Spleen (tissue), 13 donors: ENCODE measurements at places on chromosomes 5 and 9. TPM values are rescaled to one million over a fixed set of nuclear protein-coding genes. Genes with fewer than 3 reads are reported as not detected.
A peak's percentile ranks its signal among the peaks of the same experiment; 100 is the strongest.

GRCh38 chr9:27673641-27674040 is 100.4 kb upstream of the C9orf72 start:
- H3K36me3 ChIP-seq, result no peaks in the 10 kb centered on the region
- no peak overlapping the region for H3K27ac ChIP-seq
- H3K4me3 ChIP-seq, result no peak overlapping the region
- no peak for DNase-seq
- no peaks in the 10 kb centered on the region for H3K27me3 ChIP-seq
- H3K4me1 ChIP-seq, result peaks cover 7% of the 10 kb centered on the region

Gene GPR150
- total RNA-seq, result 0.38 TPM

DNA sequence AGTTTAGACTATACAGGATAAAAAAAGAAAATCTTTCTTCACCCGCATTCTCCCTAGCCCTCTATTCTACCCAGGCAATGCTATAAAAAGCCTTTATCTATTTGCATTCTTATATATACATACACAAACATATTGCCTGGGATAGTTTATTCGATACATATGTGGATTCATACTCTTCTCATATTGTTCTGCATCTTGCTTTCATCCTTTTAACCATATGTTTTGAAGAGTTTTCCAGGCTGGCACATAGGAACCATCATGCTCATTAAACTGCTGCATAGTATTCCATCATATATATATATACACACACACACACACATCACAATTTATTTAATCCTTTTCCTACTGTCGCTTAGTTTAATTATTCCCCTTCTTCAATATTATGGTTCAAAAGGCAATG is 461.2 kb downstream of the NTRK2 start:
- no peaks in the 10 kb centered on the region for H3K27me3 ChIP-seq
- no peak overlapping the region for H3K27ac ChIP-seq
- H3K36me3 ChIP-seq, result no peaks in the 10 kb centered on the region

- no peak overlapping the region for H3K27ac ChIP-seq
- no peak overlapping the region for H3K4me3 ChIP-seq
- no peaks in the 10 kb centered on the region for H3K27me3 ChIP-seq
- H3K4me1 ChIP-seq, result no peaks in the 10 kb centered on the region
Measured at GRCh38 chr9:132639322-132639721, 30.5 kb downstream of the DDX31 start.

- H3K36me3 ChIP-seq, result no peaks in the 10 kb centered on the region
- DNase-seq, result no peak
Measured at GRCh38 chr5:24103451-24104023, 541.2 kb downstream of the CDH10 start.

Gene ROPN1L
- total RNA-seq, result 7.9 TPM

DNA sequence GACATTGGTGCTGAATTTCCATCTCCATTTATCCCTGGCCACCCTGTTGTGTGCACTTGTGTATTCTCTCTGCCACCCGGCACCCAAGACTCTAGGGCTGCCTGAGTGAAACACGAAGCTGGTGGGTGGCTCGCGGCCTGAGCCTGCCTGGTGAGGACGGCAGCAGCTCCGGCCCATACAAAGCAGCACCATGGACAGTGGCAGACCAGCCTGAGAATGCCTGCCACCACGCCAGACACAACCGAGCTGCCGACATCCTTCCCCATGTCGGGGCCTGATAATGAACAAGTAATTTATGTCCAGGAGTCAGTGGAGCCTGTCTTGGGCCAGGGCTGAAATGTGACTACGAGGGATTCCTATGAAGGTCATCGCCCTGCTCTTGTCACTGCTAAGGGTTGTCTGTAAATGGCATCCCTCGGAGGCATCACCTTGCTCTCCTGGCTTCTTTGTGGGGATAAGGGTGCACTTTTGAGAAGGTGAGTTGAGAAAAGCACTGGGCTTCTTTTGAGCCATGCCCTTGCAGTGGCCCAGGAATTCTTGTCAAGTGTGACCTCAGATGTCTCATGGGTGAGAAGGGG is 175.7 kb downstream of the MELK start:
- H3K4me3 ChIP-seq, result no peak overlapping the region
- no peak for DNase-seq
- no peaks in the 10 kb centered on the region for H3K4me1 ChIP-seq
- H3K27ac ChIP-seq, result no peak overlapping the region
- H3K36me3 ChIP-seq, result no peaks in the 10 kb centered on the region
- no peaks in the 10 kb centered on the region for H3K27me3 ChIP-seq

Gene ANKS6
- total RNA-seq, result 9.4 TPM

- peaks cover 84% of the 10 kb centered on the region for H3K36me3 ChIP-seq
- H3K4me1 ChIP-seq, result no peaks in the 10 kb centered on the region
- DNase-seq, result no peak
- H3K4me3 ChIP-seq, result no peak overlapping the region
Measured at GRCh38 chr5:10712574-10713366, 48.3 kb downstream of the DAP start.

Gene ZBTB5
- 11.6 TPM for total RNA-seq

- DNase-seq, result no peak
- H3K36me3 ChIP-seq, result no peaks in the 10 kb centered on the region
- H3K27me3 ChIP-seq, result no peaks in the 10 kb centered on the region
- H3K27ac ChIP-seq, result no peak overlapping the region
Measured at GRCh38 chr9:18052060-18052459, 421.9 kb upstream of the ADAMTSL1 start.

Gene SH2D3C
- 44.7 TPM for total RNA-seq

DNA sequence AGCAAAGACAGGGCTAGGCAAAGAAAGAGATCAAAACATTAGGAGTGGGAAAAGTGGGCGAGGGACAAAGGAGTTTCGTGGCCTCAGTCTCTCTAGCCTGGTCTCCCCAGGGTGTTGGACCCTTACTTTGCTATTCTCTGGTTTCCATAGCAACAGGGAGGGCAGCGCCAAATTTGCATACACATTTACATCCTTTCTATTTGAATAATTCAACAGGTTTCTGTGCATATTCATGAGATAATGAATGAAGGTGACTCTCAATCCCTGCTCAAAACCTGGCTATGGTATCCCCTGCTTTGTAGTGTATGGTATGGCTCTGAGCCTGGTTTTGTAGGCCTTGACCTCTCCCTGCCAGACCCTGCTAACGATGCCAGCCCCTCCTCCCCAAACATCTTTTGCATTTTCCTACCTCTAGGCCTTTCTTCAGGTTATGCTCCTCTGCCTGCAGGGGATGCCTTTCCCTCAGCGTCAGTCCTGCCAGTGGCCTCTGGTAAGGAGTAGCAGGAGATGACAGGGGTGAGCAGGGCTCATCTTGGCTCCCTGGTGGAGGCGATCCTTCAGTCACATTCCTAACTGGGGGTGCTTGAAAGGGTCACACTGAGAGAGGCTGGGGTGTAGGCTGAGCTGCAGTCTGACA is 9.8 kb downstream of the RPP25L start:
- no peak for DNase-seq
- H3K4me1 ChIP-seq, result no peaks in the 10 kb centered on the region

GRCh38 chr5:71922584-71923106 is 184.6 kb upstream of the MAP1B start:
- no peak overlapping the region for H3K4me3 ChIP-seq
- no peak for DNase-seq
- no peaks in the 10 kb centered on the region for H3K27me3 ChIP-seq
- H3K27ac ChIP-seq, result no peak overlapping the region
- H3K36me3 ChIP-seq, result no peaks in the 10 kb centered on the region

GRCh38 chr5:179836225-179837019 is 15.7 kb downstream of the SQSTM1 start:
- H3K27me3 ChIP-seq, result no peaks in the 10 kb centered on the region
- no peak overlapping the region for H3K4me3 ChIP-seq
- peaks cover 16% of the 10 kb centered on the region for H3K4me1 ChIP-seq
- H3K36me3 ChIP-seq, result peaks cover 94% of the 10 kb centered on the region

Gene EQTN
- not detected for total RNA-seq

GRCh38 chr9:76605321-76605900 is 146.4 kb downstream of the GCNT1 start:
- no peaks in the 10 kb centered on the region for H3K36me3 ChIP-seq
- DNase-seq, result no peak
- H3K27ac ChIP-seq, result no peak overlapping the region

Gene PCDHA5
- 0.46 TPM for total RNA-seq

Gene KIF12
- 1.0 TPM for total RNA-seq

Gene PIP5KL1
- total RNA-seq, result not detected

- no peaks in the 10 kb centered on the region for H3K27me3 ChIP-seq
- H3K4me3 ChIP-seq, result no peak overlapping the region
- no peaks in the 10 kb centered on the region for H3K4me1 ChIP-seq
- no peaks in the 10 kb centered on the region for H3K36me3 ChIP-seq
- H3K27ac ChIP-seq, result no peak overlapping the region
- no peak for DNase-seq
Measured at GRCh38 chr5:10201223-10201868, 48.3 kb downstream of the ATPSCKMT start.

DNA sequence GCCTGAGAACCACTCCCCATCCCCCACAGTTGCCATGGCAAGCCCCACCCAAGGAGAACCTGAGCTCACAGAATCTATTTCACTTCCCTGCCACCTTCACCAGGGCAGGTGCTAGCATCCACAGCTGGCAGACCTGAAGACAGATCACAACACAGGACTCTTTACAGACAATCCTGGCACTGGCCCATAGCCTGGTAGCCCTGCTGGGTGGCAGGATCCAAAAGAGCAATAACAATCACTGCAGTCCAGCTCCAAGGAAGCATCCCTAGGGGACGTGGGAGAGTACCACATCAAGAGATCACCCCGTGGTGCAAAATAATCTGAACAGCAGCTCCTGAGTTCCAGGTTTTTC is 463.2 kb upstream of the PIK3R1 start:
- no peak overlapping the region for H3K4me3 ChIP-seq
- H3K36me3 ChIP-seq, result no peaks in the 10 kb centered on the region
- no peaks in the 10 kb centered on the region for H3K4me1 ChIP-seq
- no peak for DNase-seq
- no peaks in the 10 kb centered on the region for H3K27me3 ChIP-seq
- no peak overlapping the region for H3K27ac ChIP-seq

DNA sequence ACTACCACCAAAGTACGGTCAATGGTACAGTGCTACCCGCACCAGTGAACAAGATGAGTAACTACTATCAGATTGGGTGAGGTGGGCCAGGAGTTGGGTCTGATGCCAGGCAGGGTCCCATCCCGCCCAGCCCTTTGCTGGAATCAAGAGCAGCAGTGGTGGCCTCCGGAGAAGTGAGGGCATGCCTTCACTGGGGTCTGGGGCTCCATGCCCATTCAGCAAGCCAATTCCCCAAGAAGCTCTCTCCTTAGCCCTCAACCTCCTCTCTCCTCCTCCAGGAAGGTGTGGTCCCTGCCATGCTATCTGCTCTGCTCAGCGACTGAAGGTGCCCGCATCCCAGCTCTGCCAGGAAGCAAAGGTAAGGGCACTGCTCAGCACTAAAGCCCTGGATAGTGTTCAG is 62.7 kb upstream of the CPLX2 start:
- H3K27me3 ChIP-seq, result peaks cover 26% of the 10 kb centered on the region
- H3K27ac ChIP-seq, result no peak overlapping the region
- H3K36me3 ChIP-seq, result no peaks in the 10 kb centered on the region
- no peaks in the 10 kb centered on the region for H3K4me1 ChIP-seq
- H3K4me3 ChIP-seq, result no peak overlapping the region

- DNase-seq, result no peak
- H3K27me3 ChIP-seq, result no peaks in the 10 kb centered on the region
- H3K27ac ChIP-seq, result peak overlapping the region; percentile 42
Measured at GRCh38 chr5:173714551-173715428, 98.3 kb upstream of the BOD1 start.

Gene TPPP
- 4.4 TPM for total RNA-seq

DNA sequence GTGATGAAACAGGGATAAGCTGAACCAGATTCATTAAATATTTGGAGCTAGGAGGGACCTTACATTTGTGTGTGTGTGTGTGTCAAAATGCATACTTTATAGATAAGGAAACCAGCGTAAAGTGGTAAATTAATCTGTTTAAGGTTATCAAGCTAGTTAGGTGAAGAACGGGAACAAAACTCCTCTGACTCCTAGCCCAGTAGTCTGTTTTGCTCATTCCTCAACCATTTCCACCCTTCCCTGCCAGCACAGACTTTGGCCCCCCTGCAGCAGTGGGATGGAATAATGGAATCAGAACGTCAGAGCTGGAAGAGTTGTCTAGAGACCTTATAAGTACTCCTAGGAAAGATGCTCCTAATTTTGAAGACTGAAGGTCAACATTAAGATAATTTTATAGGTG is 6.5 kb downstream of the AGXT2 start:
- no peaks in the 10 kb centered on the region for H3K36me3 ChIP-seq
- peaks cover 22% of the 10 kb centered on the region for H3K27me3 ChIP-seq
- no peaks in the 10 kb centered on the region for H3K4me1 ChIP-seq
- no peak for DNase-seq

Gene IL3
- not detected for total RNA-seq

DNA sequence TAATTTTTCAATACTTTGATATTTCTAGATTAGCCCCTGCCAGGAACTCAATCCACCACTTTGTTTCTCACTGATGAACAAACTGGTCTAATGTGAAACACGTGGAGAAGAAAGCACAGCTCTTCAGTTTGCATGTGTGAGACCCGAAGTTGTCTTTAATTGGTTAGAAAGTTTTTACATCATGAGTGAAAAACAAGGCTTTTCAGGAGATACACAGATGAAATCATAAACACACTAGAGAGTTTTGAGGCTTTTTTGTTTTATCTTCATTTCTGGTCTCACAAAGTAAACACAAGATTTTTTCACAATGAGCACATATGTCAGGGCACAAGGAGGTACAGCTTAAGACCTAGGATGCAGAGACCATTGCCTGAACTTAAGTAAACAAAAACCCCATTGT is 84.5 kb upstream of the MOCS2 start:
- H3K4me3 ChIP-seq, result no peak overlapping the region
- no peak for DNase-seq
- no peaks in the 10 kb centered on the region for H3K4me1 ChIP-seq
- peaks cover 28% of the 10 kb centered on the region for H3K27me3 ChIP-seq
- no peaks in the 10 kb centered on the region for H3K36me3 ChIP-seq

Gene CDC26
- total RNA-seq, result 26.3 TPM

DNA sequence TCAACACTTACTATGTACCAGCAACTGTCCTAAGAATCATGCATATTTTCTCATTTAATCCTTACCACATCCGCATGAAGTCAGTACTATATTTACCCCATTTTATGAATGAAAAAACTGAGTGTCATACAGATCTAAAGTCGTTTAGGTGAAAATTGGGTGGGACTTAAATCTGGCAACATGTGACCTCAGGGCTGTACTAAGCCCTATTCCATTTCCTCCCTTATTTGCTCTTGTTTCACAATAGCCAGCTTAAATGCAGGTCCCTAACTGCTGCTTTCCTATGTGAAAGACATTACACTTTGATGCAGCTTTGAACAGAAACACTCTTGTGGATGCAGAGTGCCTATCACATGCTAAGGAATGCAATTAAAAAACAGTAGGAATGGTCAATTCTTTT is 2.5 kb upstream of the RAB14 start:
- H3K4me3 ChIP-seq, result no peak overlapping the region
- H3K27me3 ChIP-seq, result no peaks in the 10 kb centered on the region
- H3K4me1 ChIP-seq, result peaks cover 66% of the 10 kb centered on the region

Gene IFNB1
- not detected for total RNA-seq

DNA sequence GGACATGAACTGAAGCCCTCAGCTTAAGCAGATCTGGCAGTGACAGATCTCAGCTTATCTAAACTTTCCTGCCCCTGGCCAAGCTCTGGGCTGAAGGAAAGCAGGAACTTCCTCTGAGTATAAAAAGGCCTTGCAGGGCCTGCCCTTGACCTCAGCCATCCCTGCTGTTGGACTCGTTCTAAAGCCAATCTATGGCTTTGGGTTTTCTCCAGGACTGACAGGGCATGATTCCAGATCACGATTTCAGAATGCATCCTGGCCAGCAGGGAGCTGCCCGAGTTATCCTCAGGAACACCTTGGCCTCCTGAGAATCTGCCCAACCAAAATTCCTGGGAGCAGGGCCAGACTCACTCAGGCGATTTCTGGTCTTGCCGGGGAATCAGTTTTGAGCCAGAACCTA is 502.7 kb downstream of the TLE4 start:
- DNase-seq, result no peak
- H3K36me3 ChIP-seq, result no peaks in the 10 kb centered on the region
- H3K4me1 ChIP-seq, result no peaks in the 10 kb centered on the region
- H3K27ac ChIP-seq, result no peak overlapping the region
- H3K27me3 ChIP-seq, result no peaks in the 10 kb centered on the region
